NCI-H2171 treated with DMSO at 0.1 percent for 48 hours (cell line): ENCODE measurements at places on chromosomes 7 and 10.

- DNase-seq = no peak
Observed at GRCh38 chr10:76440426-76440825, 1009.0 kb downstream of the LRMDA start.

- DNase-seq = no peak
Observed at GRCh38 chr7:44678101-44678470, 70.6 kb upstream of the ZMIZ2 start.

DNA sequence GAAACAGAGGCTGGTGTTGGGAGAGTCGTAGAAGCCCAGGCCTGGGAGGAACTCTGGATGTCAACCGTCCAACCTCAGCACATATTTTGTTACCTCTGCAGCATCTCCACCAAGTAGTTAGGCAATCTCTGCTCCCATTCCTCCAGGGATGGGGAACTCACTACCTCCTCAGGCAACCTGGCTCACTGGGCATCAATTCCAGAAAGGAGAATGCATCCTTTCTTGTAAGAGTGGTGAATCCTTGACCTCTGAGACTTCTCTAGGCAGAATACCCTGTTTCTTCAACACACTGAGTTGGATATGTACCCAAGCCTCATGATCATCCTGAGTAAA, 136.7 kb upstream of the ZMIZ1 start:
- DNase-seq = no peak

DNA sequence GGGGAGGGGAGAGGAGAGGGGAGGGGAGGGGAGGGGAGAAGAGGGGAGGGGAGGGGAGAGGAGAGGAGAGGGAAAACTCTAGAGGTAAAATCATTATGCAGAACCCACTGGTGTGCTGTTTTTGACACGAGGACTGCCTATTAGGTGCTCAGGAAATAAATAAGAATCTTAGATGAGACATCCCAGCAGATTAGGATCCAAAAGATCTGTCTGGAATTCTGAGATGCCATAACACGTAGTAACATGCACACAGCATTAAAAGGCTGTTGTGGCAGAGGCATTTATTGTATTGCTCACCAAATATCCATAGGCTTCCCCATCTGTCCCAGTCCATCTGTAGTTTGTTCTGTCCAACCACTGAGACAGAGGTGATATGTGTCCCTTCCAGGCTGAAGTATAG, 40.8 kb upstream of the KMT2E start:
- peak; percentile 15 for DNase-seq

DNA sequence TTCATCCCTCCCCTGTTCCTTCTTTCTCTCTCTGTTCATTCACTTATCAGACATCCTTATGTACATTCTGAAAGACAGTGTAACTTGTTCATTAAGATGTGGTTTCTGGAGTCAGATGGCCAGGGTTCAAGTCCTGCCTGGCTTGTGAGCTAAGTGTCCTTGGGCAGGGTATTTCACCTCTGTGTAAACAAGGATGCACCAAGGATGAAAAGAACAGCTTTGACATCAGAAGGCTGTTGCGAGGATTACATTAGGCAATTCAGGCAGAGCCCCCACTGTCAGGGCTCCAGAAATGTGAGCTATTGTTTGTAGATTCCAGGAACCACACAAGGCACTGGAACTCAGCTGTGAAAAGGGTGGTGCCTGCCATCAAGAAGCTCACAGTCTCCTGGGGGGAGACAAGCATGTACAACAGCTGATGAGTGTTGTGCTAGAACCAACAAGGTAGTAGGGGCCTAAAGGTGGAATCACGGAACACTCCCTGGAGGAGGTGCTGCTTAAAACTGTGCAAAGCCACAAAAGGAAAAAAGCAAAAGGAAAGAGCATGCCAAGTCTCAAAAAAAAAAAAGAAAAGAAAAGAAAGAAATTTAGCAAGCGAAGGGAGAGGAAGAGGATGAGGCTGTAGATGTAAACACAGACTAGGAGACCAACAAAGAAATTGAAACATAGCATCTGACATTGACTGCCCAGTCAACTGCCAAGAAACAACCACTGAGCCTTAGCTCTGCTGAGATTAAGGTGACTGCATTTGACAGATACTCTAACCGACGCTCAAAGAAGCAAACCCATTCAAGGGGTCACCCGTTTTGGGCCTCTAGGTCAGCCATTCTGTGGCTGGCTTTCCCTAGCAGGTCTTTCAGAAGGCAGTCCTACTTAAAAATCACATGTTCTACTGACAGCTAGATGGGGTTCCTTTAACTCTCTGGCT, 12.5 kb downstream of the PDLIM1 start:
- no peak for DNase-seq

GRCh38 chr7:117190746-117191435, 132.0 kb downstream of the WNT2 start:
- no peak for DNase-seq

DNA sequence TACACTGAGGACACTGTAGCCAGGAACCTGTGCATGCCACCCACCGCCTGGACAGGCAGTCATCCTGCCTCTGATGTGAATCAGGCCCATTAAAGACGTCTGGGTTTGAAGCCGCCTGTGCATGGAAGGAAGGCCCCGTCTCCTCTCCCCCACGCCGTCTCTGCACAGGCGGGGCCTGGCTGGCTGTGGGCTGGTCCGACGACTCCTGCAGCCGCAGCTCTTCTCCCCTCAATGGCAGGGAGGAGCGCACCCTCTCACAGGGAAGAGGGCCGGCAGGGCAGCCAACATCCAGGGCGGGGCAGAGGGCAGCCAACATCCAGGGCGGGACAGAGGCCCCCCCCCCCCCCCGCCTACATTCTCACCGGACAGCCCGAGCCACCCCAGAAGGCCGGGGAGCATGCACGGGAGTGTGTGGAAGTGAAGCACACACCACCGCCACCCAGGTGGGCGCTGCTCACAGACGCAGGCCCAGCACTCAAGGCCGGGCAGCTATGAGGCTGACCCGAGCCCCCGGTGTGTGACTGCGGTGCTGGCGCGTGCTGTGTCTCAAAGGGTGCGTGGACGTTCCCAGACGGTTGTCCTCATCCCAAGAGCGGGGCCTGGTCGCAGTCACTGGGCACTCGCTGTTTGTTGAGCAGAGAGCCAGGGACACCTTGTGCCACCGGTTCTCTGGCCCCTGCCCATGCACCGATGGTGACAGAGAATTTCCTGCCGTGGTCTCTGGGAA, 19.1 kb downstream of the DPYSL4 start:
- DNase-seq = no peak

DNA sequence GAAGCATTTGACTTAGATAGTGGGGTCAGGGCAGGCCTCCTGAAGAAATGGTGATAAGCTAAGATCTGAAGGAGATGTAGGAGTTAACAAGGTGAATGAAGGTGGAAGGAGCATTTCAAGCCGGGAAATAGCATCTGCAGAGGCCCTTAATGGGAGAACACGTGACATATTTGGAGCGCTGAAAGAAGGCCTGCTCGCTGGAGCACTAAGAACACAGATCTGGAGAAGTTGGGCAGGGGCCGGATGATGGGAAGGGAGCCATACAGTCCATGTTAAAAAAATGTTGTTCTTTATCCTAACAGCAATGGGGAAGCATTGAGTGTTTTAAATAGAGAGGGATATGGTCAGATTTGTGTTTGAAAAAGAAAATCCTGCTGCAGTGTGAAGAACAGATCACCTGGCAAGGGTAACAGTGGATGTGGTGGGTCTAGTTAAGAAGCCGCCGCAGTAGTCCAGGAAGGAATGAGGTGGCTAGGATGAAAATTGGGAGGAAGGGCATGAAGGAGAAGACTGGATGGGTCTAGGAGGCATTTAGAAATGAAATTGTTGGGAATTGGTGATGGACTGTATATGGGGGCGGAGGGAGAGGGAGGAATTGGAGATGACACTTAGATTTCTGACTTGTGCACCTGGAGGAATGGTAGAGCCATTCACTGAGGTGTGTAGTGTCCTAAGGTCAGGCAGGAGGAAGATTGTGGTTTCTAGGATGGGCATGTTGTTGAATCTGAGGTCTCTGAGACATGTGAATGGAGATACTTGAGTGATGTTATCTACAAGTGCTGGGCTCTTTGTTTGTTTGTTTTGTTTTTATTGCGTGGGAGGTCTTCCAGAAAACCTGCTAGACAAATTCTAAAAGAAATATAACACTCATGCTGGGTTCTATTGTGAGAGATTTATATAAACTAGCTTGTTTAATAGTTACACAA, 58.4 kb downstream of the MET start:
- DNase-seq = no peak
